ENCODE measurements at places on chromosomes 4 and X. TPM values are rescaled to one million over a fixed set of nuclear protein-coding genes. Genes with fewer than 3 reads are reported as not detected.

DNA sequence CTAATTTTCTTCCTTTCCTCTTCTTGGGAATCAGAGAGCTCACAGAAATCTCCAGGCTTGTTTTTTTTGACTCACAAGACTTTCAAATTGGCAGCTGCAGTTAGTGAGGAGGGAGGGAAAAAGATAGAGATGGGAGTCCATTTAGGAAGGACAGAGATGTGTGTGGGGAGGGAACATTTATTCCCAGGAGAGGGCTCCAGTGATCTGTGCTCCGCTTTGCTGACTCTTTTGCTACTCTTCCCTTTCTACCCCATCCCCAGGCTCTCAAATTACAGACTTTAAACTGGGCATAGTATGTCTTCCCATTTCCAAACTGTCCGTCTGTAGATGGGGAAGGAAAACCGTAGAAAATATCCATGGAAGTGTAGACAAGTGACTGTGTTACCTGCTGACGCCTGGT lies 39.1 kb upstream of the UCP1 start:
- no peak for DNase-seq

DNA sequence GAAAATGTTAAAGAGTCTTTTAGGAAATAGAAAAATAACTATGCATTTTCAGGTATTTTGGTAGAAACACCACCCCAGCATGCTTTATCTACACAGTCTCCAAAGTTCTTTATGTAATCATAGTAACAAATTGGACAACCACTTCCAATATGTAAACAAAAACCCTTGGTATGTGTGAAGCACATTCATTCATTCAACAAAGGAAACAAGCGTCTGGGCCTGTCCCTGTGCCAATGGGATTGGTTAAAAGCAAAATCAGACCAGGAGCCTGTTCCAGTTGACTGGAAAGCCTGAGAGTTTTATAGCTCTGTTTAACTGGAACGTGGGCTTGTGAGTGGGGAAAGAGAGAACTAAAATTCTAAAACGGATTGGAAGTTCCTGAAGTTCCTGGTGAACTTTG lies 41.3 kb upstream of the TENM3 start:
- DNase-seq: no peak

GRCh38 chr4:113880240-113881028 lies 99.0 kb downstream of the ARSJ start:
- no peak for DNase-seq

GRCh38 chr4:4328206-4328605 lies 38.2 kb downstream of the ZBTB49 start:
- no peak for DNase-seq

GYG2 gene
- 2.3 TPM for total RNA-seq

FAM47A gene
- not detected for total RNA-seq

YY2 gene
- total RNA-seq: 2.0 TPM
